ENCODE measurements at places on chromosomes 2 and 18.

GRCh38 chr18:57432751-57433400 is 2.3 kb upstream of the ONECUT2 start:
- no peak for DNase-seq

- DNase-seq = no peak
These were observed 68.5 kb upstream of the HDAC4 start for GRCh38 chr2:239469106-239469960.

DNA sequence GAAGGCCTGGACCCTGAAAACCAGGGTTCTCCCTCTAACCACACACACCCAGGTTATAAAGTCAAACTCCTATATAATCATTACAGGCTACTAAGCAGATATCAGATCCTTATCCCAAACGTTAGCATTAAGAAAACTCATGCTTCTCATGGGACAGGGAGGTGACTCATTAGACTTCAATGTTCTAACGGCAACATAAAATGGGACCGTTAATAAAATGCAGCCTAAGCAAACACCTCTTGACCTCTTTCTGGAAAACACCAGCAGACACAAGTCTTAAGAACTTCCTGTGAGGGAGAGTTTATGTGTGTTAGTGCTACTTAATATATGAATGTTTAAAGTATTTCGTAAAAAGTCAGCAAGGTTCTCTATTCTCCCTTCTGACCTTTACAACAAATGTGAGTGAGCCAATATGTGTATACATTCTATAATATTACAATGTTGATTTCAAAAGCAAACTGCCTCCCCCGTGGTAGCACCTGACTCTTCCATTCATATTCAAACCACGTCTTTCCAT is 31.7 kb downstream of the LPIN2 start:
- DNase-seq = peak; percentile 64

GRCh38 chr2:232633413-232634205 is at the start of gene EFHD1:
Gene EFHD1, plus strand, starts transcription at chr2:232633604. Its CDS starts 101 bp downstream, at chr2:232633705.
- peak; percentile 16 for DNase-seq

DNA sequence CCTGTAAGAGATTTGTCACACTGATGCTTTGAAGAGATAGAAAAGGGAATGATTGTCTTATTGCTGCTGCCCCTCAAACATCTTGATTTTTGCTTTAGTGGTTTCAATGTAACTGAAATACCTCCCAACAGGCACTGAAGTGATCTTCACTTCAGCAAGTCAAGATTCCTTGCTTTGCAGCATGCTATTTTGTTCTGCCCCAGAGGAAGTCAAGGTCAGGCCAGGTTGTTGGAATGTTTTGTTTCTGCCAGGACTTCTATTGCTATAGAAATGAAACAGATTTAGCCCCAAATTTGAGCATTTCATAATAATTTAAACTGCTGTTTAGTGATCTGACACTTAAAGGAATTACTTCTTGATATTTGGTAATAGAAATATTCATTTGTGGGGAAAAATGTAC is 277.6 kb downstream of the ZNF804A start:
- DNase-seq = no peak

- no peak for DNase-seq
These were observed 58.3 kb downstream of the DOCK10 start for GRCh38 chr2:224983712-224984554.
